ENCODE measurements at places on chromosomes 1 and 21.

DNA sequence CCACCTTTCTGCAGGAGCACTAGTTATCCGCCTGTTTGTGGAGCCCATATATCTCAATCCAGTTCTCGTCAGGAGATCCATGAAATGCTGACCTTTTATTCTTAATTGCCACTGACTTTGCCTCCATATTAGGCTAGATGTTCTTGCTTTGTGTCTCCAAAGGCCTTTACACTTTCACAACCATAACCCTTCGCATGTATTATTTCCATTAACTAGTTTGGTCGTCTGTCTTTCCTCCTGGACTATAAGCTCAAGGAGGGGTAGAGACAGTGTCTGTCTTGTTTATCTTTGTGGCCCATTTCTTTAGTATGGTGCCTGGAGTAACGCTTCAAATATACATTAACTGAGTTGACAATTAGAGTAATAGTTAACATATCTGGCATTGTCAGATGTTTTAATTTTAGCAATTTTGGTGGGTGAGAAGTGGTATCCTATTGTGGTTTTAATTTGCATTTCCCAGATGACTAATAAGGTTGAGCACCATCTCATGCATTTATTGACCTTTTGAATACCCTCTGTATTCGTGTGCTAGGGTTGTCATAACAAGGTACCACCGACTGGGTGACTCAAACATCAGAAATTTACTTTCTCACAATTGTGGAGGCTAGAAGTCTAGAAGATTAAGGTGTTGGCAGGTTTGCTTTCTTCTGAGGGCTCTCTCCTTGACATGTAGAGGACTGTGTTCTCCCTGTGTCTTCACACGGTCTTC, 21.7 kb upstream of the IL12RB2 start:
- no peak for DNase-seq

DNA sequence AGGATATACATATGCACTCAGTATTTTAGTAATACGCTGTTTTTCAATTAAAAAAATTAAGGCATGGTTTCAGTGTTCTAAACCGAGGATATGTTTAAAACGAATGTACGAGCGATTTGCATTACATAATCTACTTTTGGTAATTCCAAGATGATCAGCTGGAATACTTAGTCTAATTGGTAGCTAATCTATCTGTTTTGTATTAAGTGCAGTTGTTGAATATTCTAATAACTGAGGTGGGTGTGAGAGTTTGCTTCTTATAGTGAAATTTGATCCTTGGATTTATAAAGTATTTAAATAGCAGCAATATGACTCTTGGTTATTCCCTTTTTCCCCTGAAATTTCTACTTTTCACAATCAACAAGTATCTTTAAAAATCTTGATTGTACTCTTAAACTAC, 1.3 kb downstream of the RNF2 start:
- DNase-seq: no peak

GRCh38 chr1:77459881-77460280, 178.1 kb downstream of the AK5 start:
- no peak for DNase-seq

DNA sequence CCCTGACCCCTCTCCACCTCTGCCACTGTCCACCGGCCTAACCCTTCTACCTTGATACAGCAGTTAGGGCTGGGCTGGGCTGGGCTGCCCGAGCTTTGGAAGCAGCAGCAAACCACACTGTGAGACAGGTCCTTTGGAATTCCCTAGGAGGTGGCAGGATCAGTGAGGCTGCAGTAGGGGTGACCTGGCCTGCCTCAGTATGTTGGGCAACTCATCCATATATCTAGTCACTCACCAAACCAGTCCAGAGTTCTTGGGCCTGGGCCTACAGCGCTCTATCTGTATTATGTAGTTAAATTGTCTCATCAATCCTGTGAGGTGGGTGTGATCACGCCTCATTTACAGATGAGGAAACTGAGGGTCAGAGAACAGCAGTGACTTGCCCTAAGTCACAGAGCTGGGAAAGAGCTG, 13.3 kb upstream of the SYNC start:
- no peak for DNase-seq

GRCh38 chr1:27176954-27177353, 22.0 kb upstream of the SLC9A1 start:
- no peak for DNase-seq

GRCh38 chr21:42652527-42653230, 742 bp upstream of the PDE9A start:
- peak; percentile 82 for DNase-seq

GRCh38 chr1:172549621-172550280, 16.8 kb downstream of the SUCO start:
- no peak for DNase-seq

- no peak for DNase-seq
Measured at GRCh38 chr1:115475252-115475651, 137.2 kb upstream of the NGF start.

DNA sequence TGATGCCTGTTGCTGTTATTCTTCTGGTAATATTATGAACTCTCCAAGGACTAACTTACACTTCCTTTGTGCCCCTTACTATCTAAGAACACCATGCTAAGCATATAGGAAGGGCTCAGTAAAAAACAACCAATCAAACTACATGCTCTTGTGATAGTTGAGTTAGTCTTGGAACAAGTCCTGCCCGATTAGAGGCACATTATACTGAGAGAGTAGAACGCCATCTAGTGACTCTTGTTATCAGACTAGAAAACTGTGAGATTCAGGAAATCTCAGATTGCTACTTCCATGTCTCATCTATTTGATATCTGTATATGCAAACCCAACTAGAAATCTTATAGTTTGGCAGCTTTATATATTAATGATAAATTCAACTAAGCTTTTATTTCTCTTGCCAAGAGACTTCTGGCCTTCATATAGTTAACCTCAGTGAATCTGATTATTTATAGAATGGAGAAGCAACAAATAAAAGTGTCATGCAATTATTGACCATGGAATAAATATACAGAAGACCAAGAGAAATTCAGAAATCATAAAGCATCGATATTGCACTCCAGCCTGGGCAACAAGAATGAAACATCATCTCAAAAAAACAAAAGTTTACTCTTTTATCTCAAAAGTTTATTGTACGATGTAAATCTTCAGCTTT, 7.8 kb upstream of the SRRM1 start:
- peak; percentile 40 for DNase-seq

GRCh38 chr21:34557261-34557660, 45.3 kb upstream of the KCNE1 start:
- no peak for DNase-seq

GRCh38 chr1:15932612-15933011, 43.3 kb downstream of the ZBTB17 start:
- DNase-seq: no peak

GRCh38 chr1:38153066-38153777, 106.6 kb upstream of the POU3F1 start:
- no peak for DNase-seq

- DNase-seq: no peak
Measured at GRCh38 chr1:87754139-87754538, 425.5 kb downstream of the LMO4 start.

DNA sequence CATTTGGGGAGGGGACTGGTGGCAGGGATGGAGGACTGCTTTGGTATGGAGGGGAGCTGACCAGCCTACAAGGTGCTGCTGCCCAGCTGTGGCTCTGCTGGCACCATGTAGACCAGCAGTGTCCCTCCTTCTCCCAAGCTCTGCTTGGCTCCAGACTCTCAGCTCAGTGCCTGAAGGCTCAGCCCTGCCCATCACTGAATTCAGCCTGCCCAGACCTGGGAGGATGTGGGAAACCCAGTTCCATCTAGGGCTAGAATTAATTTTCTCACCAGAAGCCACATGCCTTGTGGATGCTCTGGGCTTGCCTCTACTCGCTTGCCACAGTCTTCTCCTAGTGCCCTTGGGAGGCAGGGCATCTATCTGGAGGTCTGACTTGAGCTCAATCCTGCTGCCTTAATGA, 195.0 kb upstream of the EDN2 start:
- no peak for DNase-seq

DNA sequence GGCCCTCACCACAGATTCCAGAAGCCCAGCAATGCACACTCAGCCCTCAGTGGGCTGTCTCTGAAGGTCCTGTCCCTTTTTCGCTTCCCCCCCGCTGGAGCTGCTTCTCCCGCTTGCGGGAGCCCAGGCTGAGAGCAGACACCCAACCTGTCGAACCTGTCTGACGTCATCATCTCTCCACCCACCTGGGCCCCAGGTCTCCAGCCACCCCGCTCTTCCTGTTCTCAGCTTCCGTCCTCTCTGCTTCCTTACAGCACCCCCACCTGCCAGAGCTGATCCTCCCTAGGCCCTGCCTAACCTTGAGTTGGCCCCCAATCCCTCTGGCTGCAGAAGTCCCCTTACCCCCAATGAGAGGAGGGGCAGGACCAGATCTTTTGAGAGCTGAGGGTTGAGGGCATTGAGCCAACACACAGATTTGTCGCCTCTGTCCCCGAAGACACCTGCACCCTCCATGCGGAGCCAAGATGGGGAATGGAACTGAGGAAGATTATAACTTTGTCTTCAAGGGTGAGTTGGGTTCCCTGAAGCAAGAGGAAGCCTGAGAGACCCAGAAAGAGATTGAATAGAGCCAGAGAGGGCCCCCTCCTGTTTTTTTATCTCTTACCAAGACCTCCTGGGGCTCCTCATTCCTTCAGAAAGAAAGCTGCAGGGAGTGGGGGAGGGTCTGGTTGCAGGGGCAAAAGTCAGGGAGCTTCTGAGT, at the start of gene RAB25:
Gene RAB25 (plus strand): TSS at position 224 of the 700 bp plus-strand sequence. CDS start 241 bp downstream, at position 465.
- DNase-seq: no peak

GRCh38 chr1:33388805-33389771, 41.8 kb downstream of the PHC2 start:
- DNase-seq: no peak

GRCh38 chr1:168236836-168237611, 11.2 kb downstream of the SFT2D2 start:
- no peak for DNase-seq

- DNase-seq: no peak
Measured at GRCh38 chr1:244159646-244160045, 108.6 kb downstream of the ZBTB18 start.

DNA sequence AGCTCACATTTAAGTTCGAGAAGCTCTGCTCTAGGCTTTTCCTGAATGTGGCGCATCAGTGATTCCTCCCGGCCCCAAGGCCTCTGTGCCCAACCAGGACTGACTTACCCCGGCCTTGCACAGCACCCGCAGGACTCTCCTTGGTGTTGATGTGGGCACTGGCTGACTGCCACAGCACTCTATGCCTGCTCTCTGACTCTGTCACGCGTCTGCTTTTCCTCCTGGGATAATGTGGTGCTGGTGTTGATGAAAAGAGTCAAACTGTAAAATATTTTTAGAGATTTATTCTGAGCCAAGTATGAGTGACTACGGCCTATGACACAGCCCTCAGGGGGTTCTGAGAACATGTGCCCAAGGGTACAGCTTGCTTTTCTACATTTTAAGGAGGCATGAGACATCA, 15.5 kb upstream of the SLC2A5 start:
- no peak for DNase-seq

DNA sequence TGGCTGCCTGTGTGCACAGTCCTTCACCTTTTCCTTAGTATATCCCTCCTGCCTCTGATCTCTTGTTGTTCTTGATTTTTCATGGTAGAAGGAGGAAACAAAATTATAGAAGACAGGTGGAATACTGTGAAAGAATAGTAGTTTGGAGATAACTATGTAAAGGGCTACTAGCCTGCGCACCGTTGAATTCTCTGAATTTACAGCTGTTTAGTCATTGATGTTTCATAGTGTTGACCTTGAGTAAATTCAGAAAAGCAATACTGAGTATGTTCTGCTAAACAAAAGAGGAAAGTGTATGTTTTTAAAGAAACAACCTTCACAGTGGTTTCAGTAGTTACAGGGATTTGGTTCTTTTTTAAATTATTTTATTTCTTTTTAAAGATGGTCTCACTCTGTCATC, 18.1 kb downstream of the CAMTA1 start:
- DNase-seq: no peak

GRCh38 chr1:56505792-56506743, 73.3 kb downstream of the PLPP3 start:
- DNase-seq: no peak

GRCh38 chr1:181637998-181638397, 154.7 kb downstream of the CACNA1E start:
- no peak for DNase-seq

- no peak for DNase-seq
Measured at GRCh38 chr1:187054862-187055757, 226.4 kb downstream of the PLA2G4A start.

DNA sequence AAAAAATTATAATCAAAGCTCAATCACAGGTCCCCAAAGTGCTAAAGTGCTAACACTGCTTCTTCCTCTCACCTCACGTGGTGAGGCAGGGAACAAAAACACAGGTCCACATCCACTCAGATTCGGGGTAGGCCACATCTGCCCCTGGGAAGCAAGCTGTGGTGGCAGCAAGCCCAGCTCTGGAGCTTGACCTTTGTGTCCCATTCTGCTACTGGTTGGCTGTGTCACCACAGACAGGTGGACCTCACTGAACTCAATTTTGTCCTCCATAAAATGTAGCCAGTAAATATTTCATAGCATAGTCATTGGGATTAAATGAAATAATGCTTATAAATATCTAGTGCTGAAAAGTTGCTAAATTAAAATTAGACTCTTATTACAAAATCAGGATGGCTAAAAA, 8.5 kb downstream of the AZIN2 start:
- no peak for DNase-seq

All from NCI-H446 (cell line).